ENCODE measurements at places on chromosomes 12 and 14.

DNA sequence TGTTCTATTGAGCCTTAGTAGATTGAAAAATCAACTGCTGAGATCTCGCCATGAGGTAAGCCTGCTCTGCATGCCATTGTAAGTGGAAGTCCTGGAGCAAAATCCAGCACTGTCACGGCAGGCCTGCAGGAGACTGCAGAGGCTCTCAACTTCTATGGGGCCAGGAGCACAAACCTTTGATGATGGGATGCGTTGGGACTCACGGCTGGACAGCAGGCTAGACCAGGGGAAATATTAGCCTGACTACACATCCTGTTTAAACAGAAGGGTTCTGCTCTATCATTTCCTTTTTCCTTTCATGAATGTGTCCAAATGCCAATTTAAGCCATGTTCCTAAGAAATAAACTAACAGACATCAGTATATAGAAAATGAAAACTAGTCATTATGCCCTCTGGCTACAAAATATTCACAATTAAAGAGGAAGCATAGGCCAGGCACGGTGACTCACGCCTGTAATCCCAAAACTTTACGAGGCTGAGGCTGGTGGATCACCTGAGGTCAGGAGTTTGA is 33.9 kb upstream of the RASSF8 start:
- no peak for DNase-seq

DNA sequence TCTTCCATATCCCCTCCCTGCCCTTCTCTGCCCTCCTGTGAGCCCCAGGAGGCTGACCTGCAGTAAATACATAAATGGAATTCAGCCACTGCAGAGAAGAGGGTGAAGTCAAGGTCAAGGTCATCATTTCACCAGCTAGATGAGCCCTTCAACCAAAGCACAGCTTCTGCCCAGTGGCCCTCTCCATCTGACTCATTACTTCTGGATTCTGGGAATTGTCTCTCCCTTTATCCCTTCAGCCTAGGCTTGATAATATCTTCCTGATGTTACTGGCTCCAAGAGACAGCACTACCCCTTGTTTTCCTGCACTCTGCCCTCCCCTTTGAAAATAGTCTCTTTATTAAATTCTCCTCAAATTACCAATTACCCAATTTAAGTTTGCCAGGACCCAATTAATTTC is 64.5 kb downstream of the TTC9 start:
- DNase-seq: no peak

- no peak for DNase-seq
These were observed at the start of gene CCDC60 for GRCh38 chr12:119334430-119335170. Gene CCDC60, plus strand, starts transcription at chr12:119334729. Its CDS starts 448 bp downstream, at chr12:119335177.

- no peak for DNase-seq
These were observed 27.6 kb downstream of the TSPAN11 start for GRCh38 chr12:30953951-30954751.

- DNase-seq: peak; percentile 77
These were observed 7.1 kb upstream of the IFNG-AS1 start for GRCh38 chr12:67982164-67982563.

- no peak for DNase-seq
These were observed 303.5 kb upstream of the NPAS3 start for GRCh38 chr14:32635061-32635719.

- DNase-seq: no peak
These were observed 69.3 kb downstream of the SERPINA3 start for GRCh38 chr14:94681300-94682060.

- no peak for DNase-seq
These were observed 100.0 kb downstream of the CCDC91 start for GRCh38 chr12:28290262-28290661.

DNA sequence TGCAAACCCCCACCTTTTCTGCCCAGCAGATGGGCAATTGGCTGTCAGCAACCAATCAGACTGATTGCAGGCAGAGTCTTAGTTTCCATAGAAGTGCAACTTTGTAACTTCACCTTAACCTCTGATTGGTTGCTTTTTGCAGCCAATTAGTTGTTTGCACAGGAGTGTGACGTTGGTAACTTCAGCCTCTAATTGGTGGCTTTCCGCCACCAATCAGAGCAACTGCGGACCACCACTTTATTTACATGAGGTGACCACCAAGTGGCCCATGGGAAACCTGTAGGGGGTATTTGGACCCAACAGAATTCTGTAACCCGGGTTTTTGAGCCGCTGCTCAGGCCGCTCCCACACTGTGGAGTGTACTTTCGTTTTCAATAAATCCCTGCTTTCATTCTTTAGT is 32.3 kb downstream of the CDKN1B start:
- no peak for DNase-seq

GRCh38 chr12:50186681-50187080 is 19.5 kb upstream of the CERS5 start:
- no peak for DNase-seq

GRCh38 chr14:21072781-21073339 is 2.8 kb downstream of the ARHGEF40 start:
- DNase-seq: no peak

GRCh38 chr14:87794561-87794960 is 198.4 kb downstream of the GALC start:
- no peak for DNase-seq

- no peak for DNase-seq
These were observed 93.0 kb downstream of the TRHDE start for GRCh38 chr12:72365151-72365550.

DNA sequence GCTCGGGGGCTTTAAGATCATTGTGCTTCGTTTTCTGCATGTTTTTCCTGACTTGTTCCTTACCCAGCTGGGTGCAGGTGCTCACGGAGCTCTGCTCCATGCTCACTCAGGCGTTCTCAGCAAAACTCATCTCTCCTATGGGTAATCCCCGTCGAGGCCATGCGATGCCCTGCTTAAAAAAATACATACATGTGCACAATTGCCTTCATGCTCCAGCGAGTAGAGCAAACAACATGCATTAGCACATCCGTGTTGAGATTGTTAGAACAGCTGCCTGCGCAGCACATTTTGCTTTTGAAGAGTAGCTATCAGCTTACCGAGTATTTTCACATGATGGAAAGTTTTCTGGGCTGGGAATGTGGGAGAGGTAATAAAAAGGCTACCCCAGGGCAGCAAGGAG is 16.2 kb downstream of the AACS start:
- peak; percentile 98 for DNase-seq

DNA sequence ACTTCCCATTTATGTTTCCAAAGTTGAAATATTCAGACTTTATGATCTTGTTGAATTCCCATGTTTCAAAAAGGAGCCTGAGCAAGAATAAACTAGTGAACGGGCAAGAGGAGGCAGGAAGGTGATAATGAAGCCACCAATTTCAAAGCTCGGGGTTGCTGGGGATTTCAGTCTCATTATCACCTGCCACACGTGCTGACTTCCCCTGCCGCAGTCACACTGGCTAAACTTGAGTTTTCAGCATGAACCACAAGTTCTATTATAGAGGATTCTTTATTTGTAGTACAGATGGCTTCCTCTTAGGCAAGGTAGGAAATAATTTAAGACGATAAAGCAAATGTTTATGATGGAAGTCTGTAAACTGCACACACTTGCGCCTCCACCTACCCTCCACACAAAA is 18.1 kb upstream of the DIABLO start:
- DNase-seq: no peak

DNA sequence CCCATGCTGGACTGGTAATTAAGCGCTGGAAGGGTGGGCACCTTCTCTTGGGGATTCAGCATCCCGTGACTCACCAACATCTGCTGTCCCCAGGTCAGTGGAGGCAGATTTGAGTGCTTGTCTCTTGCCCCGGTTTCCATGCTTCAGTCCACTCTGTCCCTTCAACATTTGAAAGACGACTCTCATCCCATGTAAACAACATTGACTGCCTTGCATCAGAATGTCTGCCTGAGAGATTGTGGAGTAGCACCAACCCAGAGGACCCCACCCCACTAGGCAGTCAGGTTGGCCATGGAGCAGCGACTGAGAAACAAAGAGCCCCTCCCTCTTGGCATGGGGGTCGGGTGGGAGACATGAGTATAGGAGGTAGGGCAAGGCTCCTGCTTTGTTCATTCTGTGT is 4.9 kb upstream of the STAC3 start:
- no peak for DNase-seq

GRCh38 chr12:132600048-132601032 is 10.0 kb downstream of the LRCOL1 start:
- peak; percentile 29 for DNase-seq

DNA sequence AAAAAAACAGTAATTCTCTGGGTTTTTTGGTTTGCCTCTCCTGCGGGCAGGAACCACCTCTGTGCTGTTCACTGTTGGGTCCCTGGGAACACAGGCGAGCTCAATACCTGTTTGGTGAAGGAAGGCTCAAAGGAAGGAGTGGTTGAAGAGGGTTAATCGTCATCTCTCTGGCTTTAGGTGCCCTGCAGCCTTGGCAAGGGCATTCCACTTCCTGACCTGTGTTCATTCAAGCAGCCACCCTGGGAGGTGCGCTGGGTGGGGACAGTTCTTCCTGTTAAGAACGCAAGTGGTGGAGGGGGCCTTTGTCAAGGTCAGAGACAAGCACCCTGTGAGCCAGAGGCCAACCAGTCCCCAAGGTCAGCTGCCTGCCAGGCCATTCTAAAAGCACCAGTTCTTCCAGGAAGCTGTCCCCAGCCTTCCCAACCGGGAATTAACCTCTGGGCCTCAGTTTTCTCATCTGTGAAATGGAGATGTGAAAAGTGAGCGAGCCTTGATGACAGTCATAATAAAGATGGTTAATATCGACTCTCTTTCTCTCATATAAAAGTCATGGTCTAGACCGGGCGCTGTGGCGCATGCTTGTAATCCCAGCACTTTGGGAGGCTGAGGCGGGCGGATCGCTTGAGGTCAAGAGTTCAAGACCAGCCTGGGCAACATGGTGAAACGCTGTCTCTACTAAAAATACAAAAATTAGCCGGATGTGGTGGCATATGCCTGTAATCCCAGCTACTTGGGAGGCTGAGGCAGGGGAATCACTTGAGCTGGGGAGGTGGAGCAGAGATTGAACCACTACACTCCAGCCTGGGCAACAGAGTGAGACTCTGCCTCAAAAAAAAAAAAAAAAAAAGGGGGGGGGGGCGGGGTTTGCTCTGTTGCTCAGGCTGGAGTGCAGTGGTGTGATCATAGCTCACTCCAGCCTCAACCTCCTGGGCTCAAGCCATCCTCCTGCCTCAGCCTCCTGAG is 6.1 kb downstream of the RHOF start:
- DNase-seq: no peak

- DNase-seq: no peak
These were observed 35.5 kb downstream of the RGS6 start for GRCh38 chr14:71967704-71968103.

DNA sequence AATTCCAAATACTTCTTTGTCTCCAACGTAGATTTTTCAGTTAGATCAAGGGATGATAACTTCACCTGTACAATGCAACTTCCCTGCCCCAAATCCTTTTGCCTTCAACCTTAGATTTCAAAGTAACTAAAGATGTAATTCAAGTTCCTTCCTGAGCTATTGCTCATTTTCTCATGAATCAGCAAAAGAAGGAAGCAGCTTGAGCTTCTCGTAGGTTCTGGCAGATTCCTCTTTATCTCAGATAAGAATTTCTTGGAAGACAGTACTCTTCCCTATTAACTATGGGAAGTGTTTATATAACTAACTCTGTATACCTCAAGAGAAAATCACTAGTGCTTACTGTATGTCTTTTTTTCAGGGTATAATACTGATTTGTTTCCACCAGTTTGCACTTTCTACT is 203.8 kb downstream of the RASSF9 start:
- no peak for DNase-seq

DNA sequence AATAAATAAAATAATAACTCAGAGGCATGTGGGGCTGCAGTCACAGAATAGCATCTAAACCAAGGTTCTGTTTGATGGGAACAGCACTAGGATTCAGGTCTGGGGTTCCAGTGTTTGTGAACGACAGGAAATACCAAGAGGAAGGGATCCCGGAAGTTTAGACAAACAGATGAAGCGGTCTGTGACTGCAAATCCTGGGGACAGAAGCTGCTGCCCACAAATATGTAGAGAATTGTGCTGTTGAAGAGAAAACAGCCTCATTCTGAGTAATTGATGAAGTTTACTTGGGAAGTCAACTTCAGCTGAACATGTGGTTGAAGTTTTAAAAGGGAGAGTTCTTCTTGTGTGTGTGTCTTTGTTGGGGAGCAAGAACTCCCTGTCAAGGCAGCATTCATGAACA is 98.4 kb upstream of the TBX5 start:
- no peak for DNase-seq

DNA sequence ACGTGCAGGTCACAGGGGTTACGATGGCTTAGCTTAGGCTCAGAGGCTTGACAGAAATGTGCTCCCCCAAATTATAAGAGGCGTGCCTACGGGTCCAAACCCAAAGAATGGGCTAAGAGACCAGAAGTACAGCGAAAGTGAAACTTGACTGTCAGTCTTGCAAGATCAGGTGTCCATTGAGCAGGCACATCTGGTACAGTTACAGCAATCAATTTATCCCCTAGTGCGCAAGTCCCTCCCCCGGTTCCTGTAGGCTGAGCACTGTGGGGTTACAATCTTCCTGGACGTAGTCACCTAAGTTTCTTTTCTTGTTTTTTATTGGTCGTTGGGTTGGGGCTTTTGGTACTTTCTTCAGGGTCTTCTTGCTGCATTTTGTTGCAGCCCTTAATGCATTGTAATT is 134.2 kb downstream of the UNC79 start:
- peak; percentile 78 for DNase-seq

GRCh38 chr14:55423969-55424368 is 12.3 kb upstream of the ATG14 start:
- DNase-seq: no peak

GRCh38 chr12:122944605-122945592 is 21.4 kb downstream of the ABCB9 start:
- no peak for DNase-seq

DNA sequence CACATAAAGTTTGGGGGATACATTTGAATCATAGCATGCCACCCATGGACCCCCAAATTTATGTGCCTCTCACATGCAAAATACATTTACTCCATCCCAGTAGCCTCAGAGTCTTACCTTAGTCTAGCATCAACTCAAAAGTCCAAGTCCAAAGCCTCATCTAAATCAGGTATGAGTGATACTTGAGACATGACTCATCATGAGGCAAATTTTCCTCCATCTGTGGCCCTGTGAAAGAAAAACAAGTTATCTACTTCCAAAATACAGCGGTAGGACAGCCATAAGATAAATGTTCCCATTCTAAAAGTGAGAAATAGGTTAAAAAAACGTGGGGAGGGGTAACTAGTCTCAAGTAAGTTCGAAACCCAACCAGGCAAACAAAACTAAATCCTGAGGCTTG is 444.2 kb downstream of the SNAPC1 start:
- DNase-seq: no peak

- DNase-seq: no peak
These were observed 1172.5 kb downstream of the BCL11B start for GRCh38 chr14:98099527-98099926.

- no peak for DNase-seq
These were observed 46.3 kb upstream of the FLRT2 start for GRCh38 chr14:85483652-85484051.

- DNase-seq: no peak
These were observed 50.0 kb upstream of the SCN8A start for GRCh38 chr12:51540996-51541395.
